ENCODE measurements at places on chromosomes 1 and 21.

GRCh38 chr1:162323023-162323422 is 53.6 kb downstream of the SPATA46 start:
- DNase-seq, result no peak

DNA sequence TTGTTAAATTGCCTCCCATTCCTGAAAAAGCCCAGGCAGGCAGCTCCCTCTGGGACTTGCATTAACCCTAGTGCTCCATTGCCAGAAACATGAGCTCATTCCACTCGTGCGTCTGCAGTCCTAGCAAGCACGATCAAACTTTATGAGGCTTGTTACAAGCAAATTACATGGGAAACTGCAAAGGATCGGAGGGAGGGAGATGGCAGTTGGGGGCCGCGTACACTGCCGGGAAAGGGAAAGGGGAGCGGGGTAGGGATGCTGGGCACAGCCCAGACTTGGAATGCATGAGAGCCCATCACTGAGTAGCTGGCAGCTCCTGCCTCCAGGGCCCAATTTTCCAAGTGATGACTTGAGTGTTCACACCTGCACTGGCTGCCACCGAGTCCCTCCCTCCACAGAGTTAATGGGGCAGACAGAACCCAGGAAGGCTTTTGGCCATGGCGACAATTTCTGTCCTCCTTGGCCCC is 169.9 kb downstream of the BRINP2 start:
- DNase-seq, result no peak

DNA sequence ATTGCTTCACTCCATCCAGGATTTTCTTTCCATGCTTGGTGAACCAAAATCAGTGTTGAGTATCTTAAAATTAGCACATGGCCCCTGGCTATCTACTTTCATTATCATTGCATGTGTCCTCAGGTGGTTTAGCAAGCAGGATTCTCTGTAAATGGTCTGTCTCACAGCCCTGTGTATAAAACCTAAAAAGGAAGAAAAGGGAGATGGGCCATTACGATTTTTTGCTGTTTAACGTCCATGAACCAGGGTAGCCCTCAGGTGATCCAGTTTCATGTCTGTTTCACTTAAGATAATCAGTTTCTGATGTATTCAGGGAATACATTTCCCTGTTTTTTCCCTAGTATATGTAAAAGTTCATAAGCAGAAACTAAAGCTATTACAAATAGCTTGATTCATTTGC is 238.2 kb downstream of the NFIA start:
- no peak for DNase-seq

- DNase-seq, result no peak
Observed at GRCh38 chr1:22776035-22776613, 65.5 kb downstream of the EPHB2 start.

GRCh38 chr1:216779686-216780085 is 56.5 kb upstream of the ESRRG start:
- DNase-seq, result no peak

- DNase-seq, result no peak
Observed at GRCh38 chr1:208219659-208220282, 24.4 kb downstream of the PLXNA2 start.

DNA sequence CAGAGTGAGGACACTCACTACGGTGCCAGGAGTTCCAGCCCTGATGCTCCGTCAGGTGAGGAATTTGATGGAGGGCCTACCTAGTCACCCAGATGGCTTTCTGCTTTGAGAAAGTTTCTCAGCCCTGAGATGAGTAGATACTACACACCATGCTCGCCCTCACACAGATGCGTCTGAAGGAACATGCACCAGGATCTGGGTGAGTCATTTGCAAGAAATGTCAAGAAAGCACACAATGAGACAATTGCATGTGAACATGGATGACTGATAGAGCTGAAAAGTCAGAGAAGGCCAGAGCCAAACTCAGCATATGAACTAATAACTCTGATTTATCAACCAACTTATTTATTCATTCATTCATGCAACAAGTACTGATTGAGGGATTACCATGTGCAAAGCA is 483.9 kb downstream of the OMA1 start:
- no peak for DNase-seq

DNA sequence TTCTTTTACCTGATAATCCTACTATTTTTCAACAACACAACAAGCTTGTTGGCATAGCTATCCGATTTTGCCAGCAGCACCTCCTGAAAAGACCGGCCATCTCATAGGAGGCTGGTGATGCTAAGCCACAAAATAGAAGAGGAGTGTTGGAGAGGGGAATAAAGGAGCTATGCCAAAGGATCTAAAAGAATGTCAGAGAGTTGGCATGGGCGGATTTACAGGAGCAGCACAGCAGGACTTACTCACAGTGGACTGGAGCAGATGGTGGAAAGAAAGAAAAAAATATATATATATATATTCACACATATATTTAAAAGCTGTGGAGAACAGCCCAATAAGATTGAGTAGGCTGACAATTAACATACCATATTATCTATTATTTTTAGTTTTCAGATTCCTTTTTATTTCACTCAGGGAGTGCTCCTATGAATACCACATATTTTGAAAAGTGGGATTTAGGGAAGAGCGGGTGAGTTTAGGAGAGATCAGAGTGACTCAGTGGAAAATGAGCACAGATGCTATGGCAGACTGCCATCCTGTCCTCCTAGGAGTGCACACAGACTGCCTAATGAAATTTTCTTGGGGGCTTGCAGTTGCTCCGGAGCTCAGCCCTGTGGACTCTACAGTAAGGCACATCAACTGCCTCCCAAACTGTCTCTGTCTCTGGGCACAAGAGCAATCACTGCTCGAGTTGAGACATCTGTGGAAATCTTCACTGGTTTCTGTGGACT is 394.4 kb upstream of the CHRM3 start:
- DNase-seq, result no peak

- DNase-seq, result no peak
Observed at GRCh38 chr1:179677882-179678281, 65.2 kb upstream of the FAM163A start.

DNA sequence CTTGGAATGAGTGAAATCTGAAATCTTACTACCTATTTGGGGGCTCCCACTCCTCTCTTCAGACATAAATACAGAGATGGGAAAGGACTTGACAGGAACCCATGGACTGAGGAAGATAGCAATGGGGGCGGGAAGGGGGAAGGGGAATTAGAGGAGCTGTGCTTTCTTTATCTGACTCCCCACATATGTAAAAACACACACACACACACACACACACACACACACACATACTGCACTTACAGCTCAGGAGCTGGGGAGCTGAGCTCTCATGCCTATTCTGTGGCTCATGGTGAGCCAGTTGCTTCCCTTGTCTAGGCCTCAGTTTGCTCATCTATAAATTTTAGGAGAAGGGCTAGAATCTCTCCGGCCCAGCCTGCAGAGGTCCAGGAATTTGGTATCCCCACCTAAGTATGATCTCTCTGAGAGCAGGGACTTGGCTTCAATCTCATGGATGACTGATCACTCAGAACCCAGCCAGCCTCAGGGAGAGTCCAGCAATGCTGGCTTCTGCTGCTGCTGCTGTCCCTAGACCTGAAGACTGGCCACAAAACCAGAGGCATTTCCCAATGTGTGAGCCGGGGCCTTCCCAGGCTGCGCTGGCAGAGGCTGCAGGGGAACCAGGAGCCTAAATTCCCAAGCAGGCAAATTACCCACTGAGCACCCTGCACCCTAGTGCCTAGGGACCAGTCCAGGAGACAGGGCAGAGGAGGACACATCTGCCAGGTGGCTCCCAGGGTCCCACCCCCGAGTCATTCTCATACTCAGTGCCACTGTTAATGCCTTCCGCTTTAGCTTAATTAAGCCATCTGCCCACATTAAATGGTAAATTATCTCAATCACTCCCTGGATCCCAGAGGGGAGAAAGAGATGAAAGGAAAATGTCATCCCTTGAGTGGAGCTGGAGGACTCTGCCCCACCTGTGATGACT is 57.5 kb upstream of the RBM15 start:
- no peak for DNase-seq

- no peak for DNase-seq
Observed at GRCh38 chr1:8533124-8533523, 215.2 kb downstream of the SLC45A1 start.

DNA sequence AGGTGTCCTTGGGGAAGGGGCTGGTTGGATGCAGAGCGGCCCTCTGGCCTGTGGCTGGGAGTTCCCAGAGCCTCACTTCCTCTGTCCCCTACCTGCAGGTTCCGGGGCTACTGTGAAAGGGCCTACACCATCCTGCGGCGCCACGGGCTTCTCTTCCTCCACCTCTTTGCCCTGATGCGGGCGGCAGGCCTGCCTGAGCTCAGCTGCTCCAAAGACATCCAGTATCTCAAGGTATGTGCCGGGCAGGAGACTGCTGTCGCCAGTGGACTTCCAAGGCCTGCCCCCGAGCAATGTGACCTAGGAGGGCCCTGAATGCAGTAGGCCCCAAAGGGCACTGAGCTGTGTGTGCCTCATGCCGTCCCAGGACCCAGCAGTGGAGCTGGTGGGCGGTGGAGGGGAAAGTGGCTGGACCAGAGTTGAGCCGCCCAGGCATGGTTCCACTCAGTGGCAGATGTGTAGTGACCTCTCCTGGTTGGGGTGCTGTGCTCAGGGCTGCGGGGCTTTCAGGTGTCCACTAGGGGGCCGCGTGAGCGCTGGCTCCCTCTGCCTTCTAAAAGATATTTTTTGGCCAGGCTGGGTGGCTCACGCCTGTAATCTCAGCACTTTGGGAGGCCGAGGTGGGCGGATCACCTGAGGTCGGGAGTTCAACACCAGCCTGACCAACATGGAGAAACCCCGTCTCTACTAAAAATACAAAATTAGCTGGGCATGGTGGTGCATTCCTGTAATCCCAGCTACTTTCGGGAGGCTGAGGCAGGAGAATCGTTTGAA is 73.4 kb downstream of the PIK3CD start:
- DNase-seq, result peak; percentile 68

DNA sequence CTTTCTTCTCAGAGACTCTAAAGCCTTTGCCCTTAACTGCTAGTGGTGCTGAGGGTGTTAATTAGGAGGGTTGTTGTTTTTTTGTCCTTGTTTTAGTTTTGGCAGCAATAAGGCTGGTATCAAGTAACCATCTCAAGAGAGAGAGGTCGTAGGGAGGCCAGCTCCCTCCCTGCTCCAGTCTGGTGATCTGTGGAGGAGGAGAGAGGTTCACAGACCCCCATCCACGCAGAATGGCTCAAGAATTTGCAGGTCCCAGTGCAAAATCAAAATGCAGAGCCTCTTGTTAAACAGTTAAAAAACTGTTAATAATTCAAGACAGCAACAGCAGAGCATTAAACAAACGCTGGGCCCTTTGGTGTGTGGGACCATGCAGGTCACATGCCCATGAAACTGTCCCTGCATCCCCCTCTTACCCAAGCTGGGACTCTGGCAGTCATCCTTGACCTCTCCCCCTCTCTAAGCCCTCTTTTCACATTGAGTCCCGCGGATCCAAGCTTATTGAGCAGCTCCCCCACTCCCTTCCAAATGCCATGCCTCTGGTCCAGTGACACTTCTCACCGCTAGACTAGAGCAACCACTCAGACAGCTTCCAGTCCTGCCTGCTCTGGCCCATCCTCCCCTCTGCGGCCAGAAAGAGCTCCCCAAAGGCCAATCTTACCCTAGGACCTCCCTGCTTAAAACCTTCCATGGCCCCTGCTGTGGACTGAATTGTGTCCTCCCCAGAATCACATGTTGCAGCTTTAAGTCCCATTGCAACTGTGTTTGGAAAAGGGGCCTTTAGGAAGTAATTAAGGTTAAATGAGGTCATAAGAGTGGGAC is 47.7 kb upstream of the RPL11 start:
- DNase-seq, result no peak

GRCh38 chr1:157984469-157984868 is 9.0 kb upstream of the KIRREL1 start:
- DNase-seq, result no peak

GRCh38 chr21:35127026-35127425 is 77.9 kb upstream of the RUNX1 start:
- no peak for DNase-seq

- no peak for DNase-seq
Observed at GRCh38 chr1:100213141-100213540, 35.1 kb upstream of the LRRC39 start.

GRCh38 chr1:156155756-156156510 is 2.5 kb downstream of the SEMA4A start:
- DNase-seq, result no peak

DNA sequence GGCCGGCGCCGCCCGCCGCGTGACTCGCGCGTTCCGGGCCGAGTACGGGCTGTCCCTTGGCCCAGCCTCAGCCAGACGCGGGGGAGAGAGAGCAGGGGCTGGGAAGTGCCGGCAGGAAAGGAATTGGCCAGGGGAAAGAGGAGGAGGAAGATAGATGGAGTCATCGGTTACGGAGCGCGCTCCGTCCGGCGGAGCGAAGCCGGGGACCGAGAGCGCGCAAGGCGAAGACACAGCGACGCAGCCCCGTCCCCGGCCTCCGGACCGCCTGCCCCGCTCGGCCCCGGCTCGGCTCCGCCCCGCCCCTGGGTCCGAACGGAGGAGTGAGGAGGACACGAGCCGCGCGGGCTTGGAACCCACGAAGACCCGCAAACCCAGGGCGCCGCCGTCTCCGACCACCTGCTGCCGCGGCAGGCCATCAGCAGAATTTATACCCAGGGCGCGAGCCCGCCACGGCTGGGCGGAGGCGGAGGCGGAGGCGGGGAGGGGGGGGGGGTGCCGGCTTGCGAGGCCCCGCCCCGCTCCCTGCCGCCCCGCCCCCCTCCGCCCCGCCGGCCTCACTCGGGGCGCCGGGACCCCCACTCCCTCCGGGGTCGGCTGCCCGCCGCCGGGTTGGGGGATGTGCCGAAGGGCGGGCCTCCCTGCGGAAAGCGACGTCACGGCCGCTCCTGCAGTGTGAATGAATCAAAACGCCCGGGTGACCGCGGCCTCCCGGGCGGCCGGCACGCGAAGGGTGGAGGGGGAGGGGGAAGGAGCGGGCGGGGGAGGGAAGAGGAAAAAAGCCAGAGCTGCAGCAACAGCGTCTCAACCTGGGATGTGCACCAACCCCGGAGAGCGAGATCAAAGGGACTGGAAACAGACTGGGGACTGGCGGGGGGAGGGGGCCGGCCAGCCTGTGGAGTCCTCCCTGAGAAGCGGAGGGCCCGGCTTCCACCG is at the start of gene LHX4:
LHX4 (plus strand) TSS at position 782 of the 933 bp plus-strand sequence. CDS start 266 bp downstream, outside the sequence.
- no peak for DNase-seq

DNA sequence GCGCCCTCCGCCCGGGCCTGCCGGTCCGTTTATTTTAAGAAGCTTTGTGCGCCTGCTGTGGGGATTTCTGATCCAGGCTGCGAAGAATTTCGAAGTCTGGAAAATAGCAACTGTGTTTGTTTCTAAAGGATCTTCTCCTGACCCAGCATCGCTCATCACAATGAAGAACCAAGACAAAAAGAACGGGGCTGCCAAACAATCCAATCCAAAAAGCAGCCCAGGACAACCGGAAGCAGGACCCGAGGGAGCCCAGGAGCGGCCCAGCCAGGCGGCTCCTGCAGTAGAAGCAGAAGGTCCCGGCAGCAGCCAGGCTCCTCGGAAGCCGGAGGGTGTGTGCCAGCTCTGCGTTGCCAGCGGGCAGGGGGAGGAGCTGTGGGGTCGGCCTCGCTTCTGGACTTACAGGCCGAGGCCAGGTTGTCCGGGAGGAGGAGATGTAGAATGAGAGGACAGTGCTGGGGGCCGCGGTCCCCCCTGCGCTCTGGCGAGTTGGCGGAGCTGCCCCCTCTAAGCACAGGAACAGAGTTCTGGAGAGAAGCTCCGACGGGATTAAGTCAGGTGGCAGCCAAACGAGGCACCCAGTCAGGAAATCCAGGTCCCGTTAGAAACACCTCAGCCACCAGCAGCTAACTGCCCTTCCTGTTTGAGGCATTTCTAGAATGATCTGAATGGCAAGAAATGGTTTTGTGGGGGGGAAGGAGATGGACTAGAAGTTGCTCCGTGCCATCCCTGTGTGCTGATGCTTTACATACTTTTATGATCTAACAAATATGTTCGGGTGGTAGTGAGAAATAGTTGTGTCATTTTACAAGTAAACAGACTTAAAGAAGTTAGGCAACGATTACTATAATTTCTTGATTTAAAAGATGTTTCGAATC is 948 bp downstream of the TXLNA start:
- DNase-seq, result peak; percentile 43
